ENCODE measurements at places on chromosomes 16 and 17. TPM values are rescaled to one million over a fixed set of nuclear protein-coding genes. Genes with fewer than 3 reads are reported as not detected.

TBC1D3I gene
- total RNA-seq, result not detected

CBLN1 gene
- total RNA-seq, result not detected

DNA sequence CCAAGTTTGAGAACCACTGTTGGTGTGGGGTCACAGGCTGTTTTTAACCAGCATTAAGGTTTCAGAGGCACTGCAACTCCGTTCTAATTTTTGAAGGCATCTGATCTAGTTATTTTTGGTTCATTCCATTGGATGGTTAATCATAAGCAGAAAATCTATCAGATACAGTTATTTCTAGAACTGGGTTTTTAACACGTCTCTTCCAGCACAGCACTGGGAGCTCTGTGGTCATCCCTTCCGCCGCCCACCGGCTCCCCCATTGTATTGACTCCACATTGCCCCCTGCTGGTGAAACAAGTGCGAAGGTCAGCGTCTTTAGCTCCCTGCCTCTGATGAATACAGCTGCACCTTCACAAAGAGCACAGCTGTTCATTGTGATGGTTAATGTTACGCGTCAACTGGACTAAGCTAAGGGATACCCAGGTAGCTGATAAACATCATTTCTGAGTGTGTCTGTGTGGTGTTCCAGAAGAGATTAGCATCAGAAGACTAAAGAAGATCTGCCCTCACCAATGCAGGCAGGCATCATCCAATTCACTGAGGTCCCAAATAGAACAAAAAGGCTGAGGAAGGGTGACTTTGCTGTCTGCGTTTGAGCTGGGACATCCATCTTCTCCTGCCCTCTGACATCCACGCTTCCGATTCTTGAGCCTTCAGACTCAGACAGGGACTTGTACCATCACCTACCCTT lies 8.5 kb downstream of the CCL18 start:
- DNase-seq, result peak; percentile 55

DNA sequence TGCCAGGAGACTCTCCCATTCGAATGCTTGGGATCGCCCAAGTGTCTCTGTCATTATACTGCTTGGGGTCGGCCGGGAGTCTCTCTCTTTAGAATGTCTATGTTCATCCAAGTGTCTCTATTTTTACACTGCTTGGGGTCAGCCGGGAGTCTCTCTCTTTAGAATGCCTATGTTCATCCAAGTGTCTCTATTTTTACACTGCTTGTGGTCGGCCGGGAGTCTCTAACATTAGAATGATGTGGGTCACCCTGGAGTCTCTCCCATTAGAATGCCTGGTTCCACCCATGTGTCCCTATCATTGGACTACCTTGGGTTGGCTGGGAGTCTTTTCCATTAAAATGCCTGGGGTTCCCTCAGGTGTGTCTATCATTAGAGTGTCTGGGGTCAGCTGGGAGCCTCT lies 2230.4 kb downstream of the TP53TG3F start:
- no peak for DNase-seq

- DNase-seq, result no peak
Measured at GRCh38 chr17:31859487-31860008, 504 bp upstream of the COPRS start.

- no peak for DNase-seq
Measured at GRCh38 chr16:88461331-88462269, 8.5 kb downstream of the ZFPM1 start.

All from GM23248 (cell line).